GM13977 (cell line): ENCODE measurements at places on chromosomes 11 and 22.

DNA sequence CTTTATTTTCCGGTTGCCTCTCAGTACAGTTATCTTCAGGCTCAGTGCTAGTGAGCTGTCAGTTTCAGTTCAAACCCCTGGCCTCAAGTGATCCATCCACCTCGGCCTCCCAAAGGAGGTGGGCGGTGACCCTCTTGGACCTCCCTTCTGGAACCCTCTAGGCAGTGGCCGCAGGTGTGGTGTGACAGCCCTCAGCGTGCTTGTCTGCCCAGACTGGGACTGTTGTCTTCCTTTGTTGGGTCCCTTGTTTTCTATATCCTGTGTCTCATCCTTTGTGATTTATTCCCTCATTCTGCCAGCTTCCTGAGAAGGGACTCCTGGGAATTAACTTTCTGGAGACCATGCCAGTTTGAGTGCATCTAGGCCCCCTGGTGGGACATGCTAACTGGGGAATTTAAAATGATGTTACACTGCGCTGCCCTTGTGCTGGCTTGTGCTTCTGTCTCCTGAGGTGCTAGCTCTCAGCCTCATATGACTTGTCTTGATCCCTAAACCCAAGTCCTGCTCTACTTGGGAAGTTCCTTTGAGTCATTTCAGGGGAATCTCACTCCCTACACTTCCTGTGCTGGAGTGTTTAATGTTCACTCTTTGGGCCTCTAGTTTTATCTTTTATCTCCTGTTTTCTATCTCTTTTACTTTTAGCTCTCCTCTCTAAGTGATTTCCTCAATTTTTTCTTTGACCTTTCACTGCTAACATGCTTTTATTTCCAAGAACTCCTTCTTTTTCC, 19.4 kb downstream of the MED15 start:
- no peak for DNase-seq

DNA sequence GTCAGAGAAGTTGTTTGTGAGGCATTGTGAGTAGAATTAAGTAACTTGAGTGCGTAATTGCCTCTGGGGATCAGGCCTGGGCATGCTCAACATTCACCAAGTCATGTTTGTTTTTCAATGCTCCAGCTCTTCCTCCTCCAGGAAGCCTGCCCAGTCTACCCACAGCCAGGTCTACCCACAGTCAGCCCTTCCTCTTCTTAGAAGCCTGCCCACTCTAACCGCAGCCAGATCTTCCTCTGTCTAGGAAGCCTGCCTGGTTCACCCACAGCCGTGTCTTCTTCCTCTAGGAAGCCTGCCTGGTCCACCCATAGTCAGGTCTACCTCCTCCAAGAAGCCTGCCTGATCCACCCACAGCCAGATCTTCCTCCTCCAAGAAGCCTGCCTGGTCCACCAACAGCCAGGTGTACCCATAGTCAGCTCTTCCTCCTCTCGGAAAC, 25.0 kb downstream of the LRP5 start:
- DNase-seq = no peak

GRCh38 chr11:113265362-113265761, 49.0 kb upstream of the TTC12 start:
- no peak for DNase-seq

GRCh38 chr11:1785749-1786413, 22.2 kb upstream of the CTSD start:
- DNase-seq = no peak

DNA sequence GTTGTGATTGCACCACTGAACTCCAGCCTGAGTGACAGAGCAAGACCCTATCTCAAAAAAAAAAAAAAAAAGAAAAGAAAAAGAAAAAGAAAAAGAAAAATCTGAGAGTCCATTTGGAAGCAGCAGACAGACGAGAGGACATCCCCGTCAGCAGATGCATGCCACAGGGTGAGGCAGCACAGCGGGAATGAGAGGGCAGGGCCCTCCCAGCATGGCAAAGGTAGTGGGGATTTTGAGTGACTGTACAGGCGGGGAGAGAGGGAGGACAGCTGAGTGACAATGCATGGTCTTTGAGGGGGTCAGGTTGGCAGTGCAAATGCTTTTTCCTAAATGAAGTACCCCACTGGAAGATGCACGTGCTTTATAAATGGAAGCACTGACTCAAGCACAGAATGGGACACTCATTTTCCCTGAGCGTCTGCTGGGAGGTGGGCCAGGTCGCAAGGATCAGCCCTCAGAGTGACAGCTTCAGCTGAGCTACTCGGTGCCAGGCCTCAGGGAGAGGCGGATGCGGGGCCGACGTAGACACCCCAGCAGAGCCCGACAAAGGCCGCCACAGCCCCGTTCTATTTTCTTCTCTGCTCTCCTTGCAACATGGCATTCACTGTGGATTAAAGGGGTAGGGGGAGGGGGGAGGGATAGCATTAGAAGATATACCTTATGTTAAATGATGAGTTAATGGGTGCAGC, 113.5 kb downstream of the SHANK2 start:
- no peak for DNase-seq

- DNase-seq = no peak
Measured at GRCh38 chr11:94757037-94757735, 11.0 kb upstream of the AMOTL1 start.

DNA sequence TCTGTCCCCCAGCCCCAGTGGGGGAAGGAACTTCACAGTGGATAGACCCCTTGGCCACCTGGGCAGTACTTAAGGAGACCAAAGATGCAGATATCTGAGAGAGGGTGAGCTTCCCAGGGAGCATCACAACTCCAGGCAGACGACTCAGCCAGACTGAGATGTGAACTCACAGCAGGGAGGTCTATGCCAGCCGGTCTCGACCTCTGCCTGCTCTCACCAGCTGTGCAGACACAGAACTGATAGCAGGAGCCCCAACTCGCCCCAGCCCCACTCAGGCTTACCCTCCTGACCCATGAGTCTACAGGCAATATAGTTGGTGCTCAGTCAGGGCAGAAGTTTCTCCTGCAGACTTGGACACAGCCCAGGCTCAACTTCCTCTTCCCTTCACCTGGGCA, 29.7 kb upstream of the ACCSL start:
- DNase-seq = no peak

DNA sequence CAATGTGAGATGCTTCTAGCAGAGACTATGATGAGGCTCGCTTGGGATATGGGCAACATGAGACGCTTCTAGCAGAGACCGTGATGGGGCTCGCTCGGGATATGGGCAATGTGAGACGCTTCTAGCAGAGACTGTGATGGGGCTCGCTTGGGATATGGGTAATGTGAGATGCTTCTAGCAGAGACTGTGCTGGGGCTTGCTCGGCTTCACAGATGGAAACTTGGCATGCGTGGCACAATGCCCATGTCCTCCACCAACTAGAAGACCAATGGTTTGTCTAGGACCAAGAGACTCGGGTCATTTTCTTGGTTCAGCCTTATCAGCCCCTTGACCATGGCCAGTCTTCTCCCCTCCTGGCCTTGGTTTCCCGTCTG, 7.1 kb downstream of the MYEOV start:
- no peak for DNase-seq

DNA sequence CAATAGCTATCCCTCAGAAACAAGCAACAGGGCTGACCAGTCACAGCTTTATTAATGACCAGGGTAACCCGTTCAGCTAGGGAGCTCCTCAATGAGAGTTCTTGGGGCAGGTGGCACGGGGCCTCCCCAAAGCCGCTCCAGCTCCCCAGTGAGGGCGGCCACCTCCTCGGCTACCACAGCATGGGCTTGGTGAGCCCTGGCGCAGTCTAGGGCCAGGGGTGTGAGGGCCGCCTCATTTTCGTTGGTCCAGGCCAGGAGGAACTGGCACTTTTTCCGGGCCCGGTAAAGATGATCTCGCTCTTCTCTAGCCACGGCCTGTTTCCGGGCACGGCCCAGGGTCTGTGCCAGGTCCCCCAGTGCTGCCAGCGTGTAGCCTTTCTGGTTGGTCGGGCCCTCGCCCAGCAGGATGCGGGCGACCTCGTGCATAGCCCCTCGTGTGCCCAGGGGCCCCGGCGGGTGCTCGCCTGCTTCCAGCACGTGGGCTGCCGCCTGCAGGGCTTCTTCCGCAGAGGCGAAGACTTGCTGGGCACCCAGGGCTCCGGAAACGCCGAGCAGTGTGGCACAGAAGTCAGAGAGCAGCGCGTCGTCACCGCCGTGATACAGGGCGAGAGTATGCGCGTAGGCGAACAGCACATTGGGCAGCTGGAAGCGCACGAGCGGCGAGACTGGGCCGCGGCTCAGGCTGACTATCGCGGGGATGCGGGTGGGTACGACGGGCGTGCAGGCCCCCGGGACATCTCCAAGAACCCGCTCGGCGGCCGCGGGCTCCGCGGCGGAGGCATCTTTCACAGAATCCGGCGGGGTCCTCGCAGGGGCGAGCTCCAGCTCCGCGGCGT, 913 bp downstream of the ZNHIT2 start:
- no peak for DNase-seq

- DNase-seq = no peak
Measured at GRCh38 chr11:100593291-100593690, 93.8 kb upstream of the ARHGAP42 start.

DNA sequence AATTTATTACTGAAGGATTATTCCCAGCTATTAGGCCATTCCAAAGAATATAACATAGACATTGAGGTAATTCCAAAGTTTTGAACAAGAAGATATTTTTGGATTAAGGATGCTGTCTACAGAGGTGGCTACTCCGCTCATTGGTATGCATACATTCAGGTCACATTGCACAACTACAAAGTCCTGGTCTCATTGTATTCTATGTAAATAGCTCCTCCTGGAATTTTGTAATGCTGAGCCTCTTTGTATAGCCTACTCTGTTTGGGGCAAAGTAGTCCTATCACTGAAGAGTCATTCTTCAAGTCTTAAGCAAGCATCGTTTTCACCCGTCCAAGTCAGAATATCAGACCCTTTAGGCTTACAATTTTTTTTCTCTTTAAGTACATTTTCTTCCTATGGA, 142.4 kb downstream of the KIF18A start:
- no peak for DNase-seq

GRCh38 chr22:38069372-38070249, 12.4 kb downstream of the PICK1 start:
- no peak for DNase-seq

DNA sequence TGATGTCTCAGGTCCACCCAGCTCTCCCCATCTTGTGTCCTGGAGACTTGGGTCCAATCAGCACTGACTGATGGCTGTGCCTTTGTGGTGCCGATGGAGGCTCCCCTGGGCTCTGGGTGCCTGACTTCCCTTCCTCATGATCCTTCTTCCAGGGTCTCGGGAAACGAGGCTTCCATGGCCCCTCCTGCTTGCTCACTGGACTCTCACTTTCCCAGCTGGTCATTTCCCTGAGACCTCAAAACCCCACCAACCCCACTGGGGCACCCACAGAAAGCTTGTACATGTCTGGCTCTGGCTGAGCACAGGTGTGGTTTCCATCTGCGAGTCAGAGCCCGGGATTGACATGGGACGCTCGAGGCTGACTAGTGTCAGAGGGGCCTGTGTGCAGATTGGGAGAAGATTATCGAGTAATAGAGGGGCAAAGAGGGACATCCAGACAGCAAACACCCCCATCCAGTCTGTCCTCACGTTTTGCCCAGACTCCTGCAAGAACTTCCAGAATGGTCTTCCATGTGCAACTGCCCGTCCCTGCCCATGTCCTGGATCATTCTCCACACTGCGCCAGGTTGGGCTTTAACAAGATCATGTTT, 15.1 kb downstream of the APOL1 start:
- no peak for DNase-seq

GRCh38 chr11:69534166-69534530, 52.7 kb downstream of the LINC01488 start:
- DNase-seq = no peak

DNA sequence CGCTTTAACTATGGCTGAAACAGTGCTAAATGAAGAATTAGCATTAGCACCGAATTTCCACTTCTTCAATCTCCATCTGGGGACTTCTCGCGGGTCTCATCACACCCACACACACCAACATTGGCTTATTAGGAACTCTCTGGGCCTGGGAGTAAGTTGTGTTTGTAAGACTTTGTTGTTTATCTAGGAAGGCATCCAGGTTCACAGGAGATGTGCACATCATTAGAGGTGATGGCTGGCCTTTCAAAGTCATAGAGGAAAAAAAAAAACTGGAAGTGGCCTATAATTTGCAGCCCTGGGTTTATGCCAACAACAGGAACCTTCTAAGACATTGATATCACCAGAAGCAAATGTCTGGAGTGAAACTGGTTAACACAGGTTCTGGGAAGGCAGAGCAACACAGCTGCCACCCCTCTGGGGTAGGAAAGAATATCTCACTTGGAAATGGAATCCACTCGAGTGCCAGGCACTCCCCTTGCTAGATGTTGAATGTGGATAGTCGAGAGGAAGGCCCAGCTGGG, 84.5 kb downstream of the TRAF6 start:
- no peak for DNase-seq

DNA sequence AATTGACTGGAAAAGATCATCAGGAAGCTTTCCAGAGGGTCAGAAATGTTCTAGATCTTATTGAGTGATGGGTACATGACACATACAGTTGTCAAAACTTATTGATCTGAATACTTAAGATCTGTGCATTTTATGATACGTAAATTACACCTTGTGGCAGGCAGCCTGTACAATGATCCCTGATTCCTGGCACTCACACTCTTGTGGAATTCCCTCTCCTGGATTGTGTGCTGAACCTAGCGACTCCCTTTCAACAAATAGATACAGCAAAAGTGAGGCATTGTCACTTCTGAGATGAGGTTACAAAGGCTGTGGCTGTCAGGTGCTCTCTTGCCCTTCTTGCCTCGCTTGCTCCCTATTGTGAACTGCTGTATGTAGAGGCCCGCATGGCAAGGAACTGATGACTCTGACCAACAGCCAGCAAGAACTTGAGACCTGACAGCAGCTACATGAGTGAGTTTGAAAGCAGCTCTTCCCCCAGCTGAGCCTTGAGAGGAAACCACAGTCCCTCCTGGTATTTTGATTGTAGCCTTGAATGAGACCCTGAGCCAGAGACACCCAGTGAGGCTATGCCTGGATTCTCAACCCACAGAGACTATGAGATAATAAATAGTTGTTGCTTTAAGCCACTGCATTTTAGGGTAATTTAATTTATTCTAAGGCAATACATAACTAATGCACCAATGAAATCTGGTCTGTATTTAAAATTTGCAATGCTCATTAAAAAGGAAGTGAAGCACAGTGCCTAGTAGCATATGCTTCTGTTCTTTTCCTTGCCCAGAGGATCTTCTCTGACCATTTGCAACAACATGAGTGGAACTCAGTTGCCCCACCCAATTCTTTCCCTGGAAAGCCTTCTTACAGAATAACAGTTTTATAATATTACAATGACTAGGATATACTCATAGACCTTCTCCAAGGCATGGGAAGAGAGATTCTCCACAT, 60.5 kb upstream of the IZUMO1R start:
- no peak for DNase-seq

DNA sequence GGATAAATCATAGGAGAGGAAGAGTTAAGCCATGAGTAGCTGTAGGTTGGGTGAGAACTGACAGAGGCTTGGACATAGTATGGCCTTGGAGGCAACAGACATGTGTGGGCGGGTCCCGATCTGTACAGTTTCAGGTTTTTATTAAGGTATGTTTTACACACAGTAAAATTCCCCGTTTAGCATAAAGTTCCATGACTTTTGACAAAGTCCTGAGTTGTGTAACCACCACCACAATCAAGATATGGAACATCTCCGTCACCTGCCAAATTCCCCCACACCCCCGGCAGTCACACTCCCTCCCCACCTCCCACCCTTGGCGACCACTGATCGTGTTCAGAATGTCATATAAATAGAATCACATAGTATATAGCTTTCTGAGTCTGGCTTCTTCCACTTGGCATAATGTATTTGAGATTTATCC, 68.1 kb downstream of the GRIK4 start:
- peak; percentile 58 for DNase-seq
